ENCODE measurements at places on chromosomes 7 and 10.

DNA sequence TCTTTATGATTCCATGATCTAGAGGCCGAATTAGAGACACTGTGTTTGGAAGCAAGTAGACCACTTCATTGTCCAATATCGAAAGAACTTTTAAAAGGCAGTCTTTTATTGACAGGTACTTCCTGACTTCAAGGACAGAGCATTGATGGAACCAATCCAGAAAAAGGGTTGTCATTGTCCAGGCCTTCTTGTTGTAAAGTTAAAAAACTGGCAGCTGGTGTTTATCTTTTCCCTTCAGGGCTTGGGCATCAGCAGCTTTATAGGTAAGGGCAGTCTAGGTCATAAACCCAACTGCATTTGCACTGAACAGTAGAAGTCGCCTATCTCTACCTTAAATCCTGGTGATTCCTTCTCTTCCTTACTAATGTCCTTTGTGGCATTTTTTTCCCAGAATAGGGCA is 95.6 kb downstream of the ST7 start:
- no peak for DNase-seq

DNA sequence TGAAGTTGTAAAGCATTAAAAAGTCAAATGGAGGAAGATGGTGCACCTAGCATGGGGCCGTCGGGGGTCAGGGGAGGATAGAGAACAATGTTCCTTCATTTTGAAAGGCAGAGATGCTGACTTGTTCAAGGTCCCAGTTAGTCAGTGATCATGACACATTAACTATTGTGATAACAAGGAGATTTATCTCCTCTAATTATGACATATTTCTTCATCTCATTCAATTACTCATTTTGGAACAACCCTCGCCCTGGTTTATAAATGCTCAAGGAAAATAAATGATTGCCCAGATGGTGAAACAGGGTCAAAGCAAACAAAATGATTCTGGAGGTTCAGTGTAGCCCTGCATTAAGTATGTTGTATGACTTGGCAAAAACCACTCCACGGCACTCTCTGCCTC is 106.2 kb downstream of the ITIH5 start:
- no peak for DNase-seq

DNA sequence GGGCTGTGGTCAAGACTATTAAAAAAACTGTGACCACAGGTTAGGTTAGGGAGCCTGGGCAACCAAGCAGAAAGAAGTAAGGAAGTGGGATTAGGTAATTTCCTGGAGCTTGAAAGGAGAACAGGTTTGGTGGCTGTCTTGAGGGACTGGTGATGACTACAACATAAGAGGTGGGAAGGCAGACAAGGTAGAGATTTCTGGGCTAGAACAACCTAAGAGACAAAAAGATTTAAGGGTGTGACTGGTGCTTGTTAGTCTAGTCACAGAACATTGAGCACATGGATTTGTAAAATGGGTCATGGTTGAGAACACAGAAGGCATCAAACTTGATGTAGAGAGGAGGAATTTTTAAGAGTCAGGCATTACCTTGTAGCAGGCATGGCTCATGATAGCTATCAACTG is 123.7 kb upstream of the ASAH2 start:
- DNase-seq, result no peak

DNA sequence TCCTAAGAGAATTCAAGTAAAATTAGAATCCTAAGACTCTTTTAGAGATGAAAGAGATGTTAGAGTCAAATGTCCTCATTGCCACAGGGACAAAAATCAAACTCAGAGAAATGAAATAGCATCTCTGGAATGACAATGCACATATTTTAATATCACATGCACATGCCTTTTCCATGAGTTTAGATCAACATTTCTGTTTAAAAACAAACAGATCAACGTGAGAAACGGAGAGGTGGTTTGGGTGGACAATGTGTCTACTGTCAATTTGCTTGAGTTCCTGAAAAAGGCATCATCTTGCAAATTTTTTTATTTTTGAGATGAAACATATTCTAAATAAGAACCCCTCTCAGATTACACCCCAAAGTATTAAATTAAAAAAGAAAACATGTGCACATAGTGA is 130.0 kb downstream of the CHRM2 start:
- DNase-seq, result no peak

DNA sequence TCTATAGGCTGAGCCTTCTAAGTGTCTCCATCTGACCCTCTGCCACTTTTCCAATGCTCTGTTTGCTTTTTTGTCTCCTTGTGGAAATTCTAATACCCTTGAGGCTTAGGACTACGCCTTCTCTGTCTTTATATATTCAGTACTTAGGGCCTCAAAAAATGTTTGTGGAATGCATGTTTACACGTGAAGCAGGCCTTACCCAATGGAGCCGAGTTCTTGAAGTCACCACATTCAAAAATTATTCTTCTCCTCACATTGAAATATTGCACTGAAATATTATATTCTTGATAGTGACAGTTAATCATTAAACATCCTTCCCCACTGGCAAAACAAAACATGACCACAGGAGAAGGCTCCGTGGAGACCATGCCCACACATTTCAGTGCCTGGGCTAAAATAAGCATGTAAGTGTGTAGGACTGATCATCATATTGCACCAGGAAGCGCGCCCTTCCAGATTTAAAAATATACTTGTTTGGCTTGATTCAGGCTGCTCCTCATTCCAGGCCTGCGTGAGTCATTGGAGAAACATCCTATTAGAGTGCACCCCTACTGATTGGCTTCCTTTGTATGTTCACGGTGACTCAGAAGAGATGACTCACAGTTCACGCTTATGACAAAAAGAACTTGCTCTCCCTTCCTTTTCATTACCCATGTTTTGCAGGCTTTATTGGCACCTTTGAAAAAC is 307.4 kb upstream of the AOAH start:
- peak; percentile 63 for DNase-seq

- no peak for DNase-seq
Observed at GRCh38 chr7:40899636-40900507, 765.1 kb downstream of the SUGCT start.

GRCh38 chr7:90625051-90625450 is 28.9 kb downstream of the CDK14 start:
- DNase-seq, result no peak

DNA sequence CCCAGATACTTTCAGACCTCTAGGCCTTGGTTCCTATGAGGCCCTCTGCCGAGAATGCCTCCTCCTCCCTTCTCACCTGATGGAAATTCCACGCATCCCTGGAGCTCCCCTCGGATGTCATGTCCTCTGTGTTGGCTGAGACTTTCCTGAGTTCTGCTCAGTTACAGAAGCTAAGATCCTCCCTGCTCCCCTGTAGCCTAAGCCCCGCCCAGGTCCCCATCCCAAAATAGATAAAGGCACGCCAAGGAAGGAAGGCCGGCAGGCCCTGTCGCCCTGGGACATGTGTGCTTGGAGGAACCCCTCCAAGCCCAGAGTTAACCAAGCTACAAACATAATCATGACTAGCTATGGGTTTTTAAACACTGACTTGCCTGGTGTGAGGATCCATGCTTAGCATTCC is 123.5 kb downstream of the SORBS1 start:
- no peak for DNase-seq

GRCh38 chr10:91520661-91521060 is 110.5 kb downstream of the HECTD2 start:
- DNase-seq, result no peak

DNA sequence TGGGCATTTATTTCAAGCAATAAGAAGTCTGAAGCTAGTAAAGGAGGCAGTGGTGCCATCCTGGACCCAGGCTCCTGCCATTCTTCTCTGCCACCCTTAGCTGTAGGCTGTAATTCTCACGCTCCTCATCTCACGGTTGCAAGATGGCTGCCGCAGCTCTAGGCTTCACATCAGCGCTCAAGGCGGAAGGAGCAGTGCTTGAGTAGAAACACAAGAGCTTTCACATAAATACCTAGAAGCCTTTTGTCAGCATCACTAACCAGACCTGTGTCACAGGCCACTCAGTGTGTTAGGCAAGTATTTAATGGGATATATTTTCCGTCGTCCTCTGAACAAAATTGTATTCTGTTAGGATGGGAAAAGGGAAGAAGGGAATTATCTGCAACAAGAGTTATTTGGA is 118.9 kb upstream of the KLF14 start:
- DNase-seq, result no peak

GRCh38 chr10:103678178-103678526 is 177.2 kb downstream of the SH3PXD2A start:
- peak; percentile 90 for DNase-seq

GRCh38 chr10:126179637-126180036 is 208.6 kb downstream of the ADAM12 start:
- DNase-seq, result no peak
